ENCODE measurements at places on chromosomes 1 and 21.

- no peak for DNase-seq
These were observed 71.6 kb downstream of the RERE start for GRCh38 chr1:8745749-8746390.

- no peak for DNase-seq
These were observed 88.8 kb upstream of the IPO9 start for GRCh38 chr1:201740086-201740541.

DNA sequence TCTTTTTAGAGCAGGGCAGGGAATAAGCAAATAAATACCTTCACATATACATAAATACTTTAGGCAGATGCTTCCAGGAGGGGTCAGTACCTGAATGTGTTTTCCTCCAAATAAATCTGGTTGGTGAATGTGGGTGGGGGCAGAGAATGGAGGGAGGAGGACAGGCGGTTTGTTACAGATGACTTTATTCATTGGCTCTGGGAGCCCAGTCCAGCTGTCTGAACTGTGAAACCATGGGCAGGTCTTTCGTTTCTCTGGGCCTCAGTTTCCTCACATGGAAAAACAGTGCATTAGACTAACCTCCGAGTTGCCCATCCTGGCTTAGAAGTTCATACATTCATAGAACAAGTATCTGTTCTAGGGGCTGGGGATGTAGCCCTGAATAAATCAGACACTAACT lies 124.6 kb downstream of the IER5 start:
- no peak for DNase-seq

DNA sequence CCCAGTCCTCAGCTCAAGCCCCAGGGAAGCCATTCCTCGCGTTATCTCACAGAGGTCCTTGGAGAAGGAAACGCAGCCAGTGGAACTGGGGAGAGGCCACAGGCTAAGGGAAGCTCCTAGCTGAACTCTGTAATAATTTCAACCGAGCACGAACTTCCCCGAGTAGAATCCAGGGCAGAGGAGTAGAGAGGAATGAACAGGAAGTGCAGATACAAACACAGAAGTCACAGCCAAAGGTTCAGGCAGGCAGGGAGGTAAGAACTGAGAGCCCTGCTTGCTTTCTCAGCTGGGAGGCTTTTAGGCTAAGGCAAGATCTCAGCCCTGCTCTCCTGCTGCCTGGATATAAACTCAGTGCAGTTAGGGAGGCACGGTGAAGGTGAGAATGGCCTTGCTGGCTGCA lies 23.7 kb downstream of the WARS2 start:
- no peak for DNase-seq

DNA sequence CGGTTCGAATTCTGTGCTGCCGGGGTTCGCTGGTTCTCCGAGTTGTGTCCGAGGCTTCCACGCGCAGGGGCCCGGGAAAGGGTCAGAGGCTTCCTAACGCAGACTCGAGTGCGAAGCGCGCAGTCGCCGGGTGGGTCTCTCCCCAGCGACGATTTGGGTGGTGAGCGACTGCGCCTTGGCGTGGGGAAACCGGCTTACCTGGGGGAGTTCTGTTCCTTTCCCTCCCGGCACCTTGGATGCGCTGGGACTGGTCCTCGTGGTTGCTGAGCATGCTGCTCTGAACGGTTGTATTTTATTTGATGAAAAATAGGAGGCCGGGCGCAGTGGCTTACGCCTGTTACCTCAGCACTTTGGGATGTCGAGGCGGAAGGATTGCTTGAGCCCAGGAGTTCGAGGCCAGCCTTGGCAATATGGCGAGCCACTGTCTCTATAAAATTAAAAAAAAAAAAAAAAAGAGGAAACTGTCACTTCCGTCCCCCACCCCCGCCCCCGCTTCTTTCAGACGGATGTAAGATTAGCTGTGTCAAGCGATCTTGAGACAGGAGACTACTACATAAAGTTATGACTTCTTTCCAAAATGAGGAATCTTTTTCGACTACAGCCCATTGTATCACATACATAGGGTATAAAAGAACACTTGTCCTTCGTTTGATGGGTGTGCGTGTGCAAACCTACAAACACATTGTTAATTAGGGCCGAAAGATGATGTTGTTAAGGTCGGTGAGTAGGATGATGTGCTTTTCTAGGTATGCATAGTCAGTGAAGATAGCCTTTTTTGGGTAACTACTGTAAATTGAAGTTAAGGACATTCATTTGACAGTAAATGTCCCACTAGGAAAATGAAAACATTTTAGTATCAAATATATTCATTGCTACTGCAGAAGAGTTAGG lies at the start of gene CCDC18:
Gene CCDC18 (plus strand): TSS at position 2 of the 891 bp plus-strand sequence. CDS start 2,638 bp downstream, outside the sequence.
- peak; percentile 3 for DNase-seq

DNA sequence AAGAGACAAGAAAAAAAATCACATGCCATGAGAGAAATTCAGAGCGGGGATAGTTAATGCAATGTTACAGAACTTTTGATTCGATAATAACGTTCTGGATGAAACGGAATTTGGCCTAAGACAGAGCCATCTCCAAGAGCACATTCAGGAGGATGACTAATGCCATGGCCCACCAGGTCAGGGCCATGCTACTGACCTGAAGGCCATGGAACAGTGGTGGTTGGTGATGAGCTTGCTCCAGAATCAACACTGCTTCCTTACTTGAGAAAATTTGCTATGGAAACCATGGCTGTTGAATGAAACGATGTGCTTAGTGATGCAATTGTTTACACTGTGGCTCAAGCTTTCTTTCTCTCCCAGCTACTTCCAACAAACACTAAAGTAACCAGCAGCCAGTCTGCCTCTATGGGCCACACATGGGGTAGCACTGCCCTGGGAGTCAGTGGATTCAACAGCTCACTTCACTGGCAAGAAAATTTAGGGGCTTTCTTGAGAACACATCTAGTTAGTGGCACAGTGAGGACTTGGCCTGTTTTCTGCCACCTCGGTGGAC lies 299.1 kb downstream of the PCP4 start:
- no peak for DNase-seq

DNA sequence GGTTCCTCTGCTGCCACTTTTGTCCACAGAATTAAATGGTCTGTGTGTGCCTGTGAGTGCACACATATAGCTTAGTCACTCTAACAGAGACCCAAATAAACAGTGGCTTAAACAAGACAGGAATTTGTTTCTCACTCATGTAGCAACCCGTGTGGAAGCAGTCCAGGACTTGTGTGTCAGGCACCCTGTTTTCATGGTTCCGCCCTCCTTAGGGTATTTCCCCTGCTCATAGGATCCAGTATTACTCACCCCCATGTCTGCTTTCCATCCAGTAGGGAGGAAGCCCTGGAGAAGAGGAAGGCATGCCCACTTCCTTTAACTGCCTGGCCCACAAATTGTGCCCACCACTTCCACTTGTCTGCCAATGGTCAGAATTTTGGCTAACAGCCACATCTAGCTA lies 41.3 kb upstream of the TACSTD2 start:
- no peak for DNase-seq

DNA sequence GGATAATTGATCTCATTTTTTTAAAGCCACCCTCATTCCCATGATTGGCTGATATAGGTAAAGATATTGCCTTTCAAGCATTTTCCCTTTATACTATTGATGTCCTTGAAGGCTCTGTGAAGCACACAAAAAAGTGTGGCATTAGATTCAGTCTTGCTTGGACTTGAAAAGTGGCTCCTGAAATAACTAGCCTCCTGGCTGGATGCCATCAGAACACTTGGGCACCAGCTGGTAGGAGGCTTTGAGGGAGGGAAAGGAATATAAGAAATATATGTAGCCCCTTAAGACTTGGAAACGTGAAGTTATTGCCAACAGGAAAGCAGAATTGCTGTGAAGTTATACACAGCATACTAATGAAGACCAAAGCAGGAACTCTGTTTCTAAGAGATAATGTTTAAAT lies 14.1 kb downstream of the MTR start:
- peak; percentile 28 for DNase-seq

- no peak for DNase-seq
These were observed 239.7 kb downstream of the SMYD3 start for GRCh38 chr1:246267426-246267825.

DNA sequence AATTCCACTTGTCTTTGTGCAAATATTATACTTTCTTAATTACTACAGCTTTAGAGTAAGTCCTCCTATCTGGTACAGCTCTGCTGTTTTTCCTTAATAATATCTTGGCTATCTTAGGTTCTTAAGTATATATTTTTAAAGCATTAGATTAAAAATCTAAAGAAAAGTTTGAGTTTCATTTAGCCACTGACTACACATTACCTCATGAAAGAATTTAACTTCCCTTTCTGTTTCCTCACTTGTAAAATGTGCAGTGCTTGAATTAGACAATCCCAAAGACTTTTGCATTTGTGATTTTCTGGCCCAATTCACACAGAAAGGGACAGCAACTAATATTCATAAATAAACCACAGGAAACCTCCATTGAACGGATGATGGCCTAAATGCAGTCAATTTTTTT lies 126.4 kb upstream of the SAMSN1 start:
- DNase-seq: no peak

- DNase-seq: no peak
These were observed 9.2 kb downstream of the RAB29 start for GRCh38 chr1:205766038-205766437.

- peak; percentile 65 for DNase-seq
These were observed 42.6 kb upstream of the A3GALT2 start for GRCh38 chr1:33363470-33363861.

DNA sequence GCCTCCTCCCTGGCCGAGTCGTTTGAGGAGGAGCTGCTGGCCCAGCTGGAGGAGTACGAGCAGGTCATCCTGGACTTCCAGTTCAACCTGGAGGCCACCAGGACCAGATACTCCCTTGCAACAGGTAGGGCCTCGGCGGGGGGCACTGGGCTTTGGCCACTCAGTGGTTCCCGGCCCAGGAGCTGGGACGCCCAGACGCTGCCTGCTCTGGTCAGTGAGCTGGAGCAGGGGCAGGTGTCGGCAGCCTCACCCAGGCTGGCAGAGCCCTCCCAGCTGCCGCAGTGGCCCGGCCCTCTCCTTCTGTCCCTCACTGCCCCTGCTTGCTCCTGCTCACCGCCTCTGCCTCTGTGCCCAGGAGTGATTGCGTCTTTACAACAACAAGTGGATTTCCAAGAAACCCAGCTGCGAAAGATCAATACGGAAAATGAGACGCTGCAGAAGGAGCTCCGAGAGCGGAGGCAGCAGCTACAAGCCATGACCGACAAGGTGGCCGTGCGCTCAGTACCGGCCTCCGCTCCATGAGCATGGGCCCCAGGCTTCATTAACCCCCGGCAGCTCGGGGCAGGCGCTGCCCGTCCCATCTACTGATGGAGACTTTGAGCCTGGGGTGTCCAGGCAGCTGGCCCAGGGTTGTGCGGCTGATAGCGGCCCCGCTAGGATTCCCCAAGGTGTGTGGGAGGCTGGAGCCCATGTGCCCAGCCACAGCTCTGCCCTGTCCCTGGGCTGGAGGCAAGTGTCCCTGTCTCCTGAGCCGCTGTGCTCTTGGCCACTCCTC lies 9.0 kb upstream of the SMIM1 start:
- DNase-seq: no peak

GRCh38 chr1:170261669-170262068 lies 115.9 kb downstream of the NTMT2 start:
- no peak for DNase-seq

DNA sequence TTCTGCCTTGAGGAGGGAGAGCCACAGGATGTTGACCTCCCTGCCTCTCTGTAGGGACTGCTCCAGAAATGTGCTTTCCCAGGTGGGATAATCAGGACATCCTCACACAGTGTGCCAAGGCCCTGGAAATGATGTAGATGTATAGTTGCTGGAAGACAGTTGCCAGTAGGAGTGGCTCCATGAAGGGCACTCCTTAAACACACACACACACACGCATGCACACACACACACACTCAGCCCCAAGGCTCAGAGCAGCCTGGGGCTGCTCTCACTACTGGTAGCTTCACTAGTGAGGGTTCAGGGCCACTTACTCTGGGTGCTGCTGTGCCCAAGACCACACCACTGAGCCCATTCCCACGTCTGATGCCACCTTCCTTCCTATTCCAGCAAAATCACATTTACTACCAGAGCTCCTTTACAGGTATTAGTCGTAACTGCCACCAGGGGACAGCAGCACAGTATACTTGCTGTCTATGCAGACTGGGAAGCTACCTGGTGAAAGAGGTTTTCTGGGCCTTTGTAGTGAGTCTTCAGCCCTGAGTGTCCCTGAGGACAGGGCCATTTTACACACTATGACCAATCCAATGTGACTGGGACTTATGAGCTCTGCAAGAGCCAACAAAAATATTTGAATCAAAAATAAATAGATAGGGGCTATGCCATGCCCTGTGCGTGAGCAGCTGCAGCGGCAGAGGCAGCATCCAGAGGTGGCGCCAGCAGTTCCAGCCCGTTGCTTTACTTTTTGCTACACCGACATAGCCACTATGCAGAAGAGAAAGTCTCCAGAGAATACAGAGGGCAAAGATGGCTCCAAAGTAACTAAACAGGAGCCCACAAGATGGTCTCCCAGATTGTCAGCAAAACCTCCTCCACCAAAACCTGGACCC lies 15.0 kb downstream of the CRNN start:
- DNase-seq: no peak

DNA sequence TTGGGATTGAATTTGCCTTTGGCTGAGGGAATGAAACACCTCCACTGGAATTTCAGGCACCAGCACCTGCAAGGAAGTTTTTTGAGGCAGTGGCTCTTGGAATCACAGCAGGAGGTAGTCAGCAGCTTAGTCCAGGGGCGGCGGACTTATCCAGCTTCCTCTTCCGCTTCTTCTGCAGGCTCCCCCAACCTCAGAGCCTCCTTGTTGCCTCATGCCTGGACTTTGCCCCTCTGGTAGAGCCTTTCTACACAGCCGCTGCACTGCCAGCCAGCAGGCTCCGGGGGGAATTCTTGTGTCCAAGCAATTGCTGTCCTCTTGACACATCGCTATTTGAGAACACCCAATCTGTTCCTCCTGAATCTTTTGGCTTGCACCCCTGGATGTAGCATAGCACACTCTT lies 4.4 kb upstream of the RHEX start:
- DNase-seq: no peak

GRCh38 chr1:20530901-20531300 lies 21.5 kb upstream of the FAM43B start:
- DNase-seq: peak; percentile 90

GRCh38 chr21:32861866-32862265 lies 90.3 kb upstream of the PAXBP1 start:
- DNase-seq: peak; percentile 40

DNA sequence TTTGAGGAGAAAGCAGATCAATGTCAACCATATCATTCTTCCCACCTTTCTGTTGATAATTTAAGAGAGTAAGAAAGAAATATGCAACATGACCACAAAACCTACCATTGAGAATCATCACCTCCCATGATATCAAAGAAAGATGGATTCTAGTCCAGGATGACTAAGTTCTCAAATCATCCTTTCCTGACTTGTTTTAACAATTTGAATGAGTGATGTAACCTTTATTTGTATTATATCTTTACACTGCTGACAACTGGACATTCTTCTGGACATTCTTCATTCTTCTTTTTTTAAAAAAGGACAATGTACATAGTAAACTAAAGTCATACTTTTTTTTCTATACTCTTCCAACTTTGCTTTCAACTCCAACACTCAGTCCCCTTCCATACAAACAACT lies 9.5 kb downstream of the PSMB4 start:
- no peak for DNase-seq

GRCh38 chr1:159895286-159895685 lies 4.7 kb downstream of the CFAP45 start:
- no peak for DNase-seq

- DNase-seq: no peak
These were observed 152.4 kb downstream of the HLX start for GRCh38 chr1:221031458-221032203.
